ENCODE measurements at places on chromosomes 7 and 10.
A peak's percentile ranks its signal among the peaks of the same experiment; 100 is the strongest.

DNA sequence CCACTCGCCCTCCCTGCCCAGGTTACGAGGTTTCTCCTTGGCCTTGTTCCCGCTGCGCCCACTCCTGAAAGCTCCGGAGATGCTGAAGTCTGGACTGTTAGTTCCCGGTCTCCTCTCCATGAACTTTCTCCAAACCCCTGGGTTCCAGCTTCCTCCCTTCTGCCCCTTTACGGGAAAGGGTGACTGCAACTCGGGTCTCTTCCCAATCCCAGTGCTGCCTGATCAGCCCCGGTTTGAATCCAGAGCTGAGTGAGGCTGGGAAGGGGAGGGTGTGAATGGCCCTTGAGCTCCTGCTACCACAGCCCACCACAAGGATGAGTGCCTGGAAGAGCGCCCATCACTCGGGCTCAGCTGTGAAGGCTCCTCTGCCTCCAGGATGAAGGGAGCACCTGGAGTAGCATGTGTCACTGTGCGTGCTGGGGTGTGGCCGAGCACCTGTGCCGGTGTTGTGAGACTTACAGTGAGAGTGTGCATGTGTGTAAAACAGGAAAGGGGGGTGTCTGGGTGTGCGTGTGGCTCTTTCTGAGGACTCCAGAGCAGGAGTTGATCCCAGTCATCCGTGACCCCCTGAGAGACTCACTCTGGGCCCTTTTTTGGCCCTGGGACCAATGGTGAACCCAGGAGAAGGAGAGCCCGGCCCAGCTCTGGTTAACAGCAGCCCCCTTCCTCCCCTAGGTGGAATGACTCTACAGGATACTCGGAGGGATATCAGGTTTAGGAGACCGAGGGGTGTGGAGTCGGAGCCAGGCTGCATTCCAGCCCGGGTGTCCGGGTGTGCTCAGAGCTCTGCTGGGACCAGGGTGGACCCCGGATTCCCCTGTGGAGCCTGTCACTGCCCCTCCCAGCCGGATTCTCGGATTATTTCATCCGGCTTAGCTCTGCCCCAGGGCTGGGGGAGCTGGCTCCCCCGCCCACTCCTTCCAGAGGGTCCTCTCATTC is 1.1 kb upstream of the ZNF467 start:
- DNase-seq, result no peak

- no peak for DNase-seq
Observed at GRCh38 chr10:88108115-88108610, 244.7 kb downstream of the PTEN start.

DNA sequence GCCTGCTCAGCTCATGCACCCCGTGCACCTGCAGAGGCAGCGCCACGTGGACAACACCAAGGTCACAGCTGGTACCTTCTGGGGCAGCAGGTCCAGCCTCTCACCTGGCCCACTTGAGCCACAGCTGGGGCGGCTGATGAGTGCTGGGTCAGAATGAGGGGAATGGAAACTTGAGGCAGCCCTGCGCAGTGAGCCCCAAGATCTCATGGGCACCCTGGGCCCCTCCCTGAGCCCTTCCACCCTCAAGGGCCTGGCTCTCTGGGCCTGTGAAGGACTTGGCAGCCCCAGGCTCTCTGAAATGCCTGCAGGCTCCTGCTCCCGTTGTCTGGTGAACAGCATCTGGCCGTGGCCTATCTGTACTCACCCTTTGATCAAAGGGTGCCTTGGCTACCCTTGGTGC is 112.7 kb downstream of the TCERG1L start:
- DNase-seq, result peak; percentile 34

DNA sequence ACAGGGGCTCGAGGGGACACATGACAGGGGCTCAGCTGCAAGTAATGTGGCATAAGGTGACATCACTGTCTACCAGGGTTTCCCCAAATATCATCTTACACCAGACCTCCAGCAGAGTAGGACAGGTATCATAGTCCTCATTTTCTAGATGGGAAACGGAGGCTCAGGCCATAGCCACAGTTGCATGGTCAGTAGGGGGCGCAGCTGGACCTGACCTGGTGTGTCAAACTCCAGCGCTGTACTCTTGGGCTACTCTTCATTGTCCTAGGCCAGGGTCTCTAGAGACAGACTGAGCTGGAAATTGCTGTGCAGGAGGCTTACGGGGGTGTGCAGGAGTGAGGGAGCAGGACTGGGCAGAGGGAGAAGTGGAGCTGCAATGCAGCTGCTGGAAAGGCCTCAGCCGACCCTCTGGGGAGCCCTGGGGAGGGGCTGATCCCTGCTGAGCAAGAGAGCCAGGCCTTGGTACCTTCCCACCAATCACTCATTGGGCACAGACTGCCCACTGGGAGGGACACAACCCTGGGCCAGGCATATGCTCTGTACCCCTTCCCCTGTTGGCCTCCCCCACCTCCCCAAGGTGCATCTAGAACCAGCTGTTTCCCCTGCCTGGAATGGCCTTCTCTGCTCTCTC is 89.9 kb downstream of the CDH23 start:
- peak; percentile 81 for DNase-seq

DNA sequence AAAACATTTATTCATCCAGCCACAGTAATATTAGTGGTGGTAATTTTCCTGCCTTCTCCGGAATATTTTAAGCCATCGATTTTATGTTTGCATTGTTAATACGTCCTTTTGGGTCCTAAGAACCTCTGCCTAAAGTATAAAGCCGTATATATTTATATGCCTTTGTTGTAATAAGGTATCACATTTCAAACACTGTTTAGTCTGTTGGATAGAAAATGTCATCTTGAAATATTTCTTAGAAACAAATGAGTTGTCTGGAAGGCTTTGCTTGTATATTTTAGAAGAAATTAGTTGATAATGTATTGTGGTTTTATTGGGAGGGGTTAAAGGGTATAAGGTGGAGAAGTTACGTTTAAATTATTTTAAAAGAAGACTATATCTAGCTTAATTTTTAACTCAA is 11.1 kb downstream of the PRPF18 start:
- DNase-seq, result no peak

DNA sequence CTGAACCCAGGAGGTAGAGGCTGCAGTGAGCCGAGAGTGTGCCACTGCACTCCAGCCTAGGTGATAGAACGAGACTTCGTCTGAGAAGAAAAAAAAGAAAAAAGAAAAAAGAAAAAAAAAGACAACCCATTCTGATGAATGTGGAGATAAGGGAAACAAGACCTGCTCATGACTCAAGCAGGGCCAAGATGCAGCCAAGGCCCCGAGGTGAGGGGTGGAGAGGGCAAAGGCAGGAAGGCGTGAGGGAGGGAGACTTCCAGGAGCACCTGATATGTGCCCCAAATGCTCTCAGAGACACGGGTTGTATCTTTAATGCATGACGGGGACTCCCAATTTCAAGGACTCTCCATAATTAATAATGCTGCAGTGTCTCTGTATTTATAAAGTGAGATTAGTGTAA is 134.6 kb downstream of the PIP4K2A start:
- peak; percentile 55 for DNase-seq

DNA sequence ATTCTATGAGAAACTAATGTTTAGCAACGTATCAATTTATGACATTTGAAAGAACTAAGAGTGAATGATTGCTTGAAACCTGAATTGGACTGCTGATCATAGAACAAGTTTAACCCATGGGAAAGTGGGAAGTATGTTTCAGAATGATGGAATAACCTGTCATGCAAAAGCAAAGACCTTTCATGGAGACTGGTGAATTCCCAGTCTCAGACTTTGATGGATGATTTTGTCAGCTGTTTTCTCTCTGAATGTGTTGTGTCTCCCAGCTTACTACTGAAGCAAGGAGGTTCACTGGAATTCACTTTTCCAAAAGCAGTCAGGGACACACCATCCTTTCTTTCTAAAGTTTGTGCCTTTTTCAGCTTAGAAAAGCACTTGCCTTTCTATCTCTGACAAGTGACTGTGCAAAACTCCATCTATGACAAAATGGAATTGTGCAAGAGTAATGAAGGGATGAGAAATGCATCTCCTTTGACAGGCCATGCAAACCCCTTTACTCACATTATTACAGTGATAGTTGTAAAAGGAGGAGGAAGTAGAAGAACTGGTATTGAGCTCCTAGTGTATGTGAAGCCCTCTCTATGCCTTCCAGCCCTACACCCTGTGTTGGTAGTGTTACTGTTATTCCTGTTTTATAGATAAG is 176.1 kb downstream of the PRKG1 start:
- DNase-seq, result no peak

DNA sequence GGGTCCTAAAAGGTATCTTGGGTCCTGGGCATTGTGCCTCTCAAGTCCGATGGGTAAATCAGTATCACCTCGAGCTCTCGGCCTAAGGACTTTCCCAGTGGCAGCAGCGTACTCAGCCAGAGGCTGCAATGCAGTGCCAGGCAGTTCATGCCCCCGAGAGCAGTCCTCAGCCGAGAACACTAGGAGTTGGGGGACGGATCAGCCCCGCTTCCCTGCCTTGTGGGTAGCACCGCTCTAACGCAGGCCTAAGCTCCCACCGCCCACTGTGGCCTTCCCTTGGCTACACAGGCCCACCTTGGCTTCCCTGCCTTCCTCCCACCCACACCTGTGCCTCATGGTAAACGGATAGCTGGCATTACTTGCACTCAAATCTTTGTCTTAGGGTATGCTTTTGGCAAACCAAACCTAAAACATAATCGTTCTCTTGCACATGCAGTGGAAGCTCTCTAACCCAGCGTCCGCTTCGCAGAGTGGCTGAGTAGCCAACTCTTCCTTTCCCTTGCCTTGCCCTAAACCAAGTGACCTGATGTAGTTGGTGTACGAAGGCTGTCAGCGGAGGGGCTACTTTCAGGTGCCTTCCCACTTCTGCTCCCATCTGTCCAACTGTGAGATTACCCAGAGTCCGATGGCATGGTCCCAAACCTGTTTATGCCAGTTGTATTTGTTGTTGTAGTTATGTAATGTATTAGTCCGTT is 73.2 kb upstream of the CHST15 start:
- DNase-seq, result peak; percentile 22

DNA sequence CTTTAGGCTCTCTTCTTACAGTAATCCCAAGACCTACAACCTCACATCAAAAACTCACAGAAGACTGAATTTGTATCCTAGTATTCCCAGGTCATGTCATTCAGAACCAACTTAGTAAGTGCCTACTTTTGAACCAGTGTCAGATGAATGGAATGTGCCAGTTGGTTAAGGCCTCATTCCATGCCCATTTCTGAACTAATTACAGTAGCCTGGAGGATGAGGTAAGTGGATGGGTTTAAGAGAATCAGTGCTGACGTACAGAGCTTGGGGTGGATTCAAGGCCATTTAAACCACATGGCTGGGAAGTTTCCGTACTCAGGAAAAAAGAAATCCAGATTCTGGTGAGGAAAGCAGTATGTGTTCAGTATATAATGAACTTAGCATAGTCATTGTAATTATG is 21.9 kb upstream of the FOXP2 start:
- peak; percentile 70 for DNase-seq

DNA sequence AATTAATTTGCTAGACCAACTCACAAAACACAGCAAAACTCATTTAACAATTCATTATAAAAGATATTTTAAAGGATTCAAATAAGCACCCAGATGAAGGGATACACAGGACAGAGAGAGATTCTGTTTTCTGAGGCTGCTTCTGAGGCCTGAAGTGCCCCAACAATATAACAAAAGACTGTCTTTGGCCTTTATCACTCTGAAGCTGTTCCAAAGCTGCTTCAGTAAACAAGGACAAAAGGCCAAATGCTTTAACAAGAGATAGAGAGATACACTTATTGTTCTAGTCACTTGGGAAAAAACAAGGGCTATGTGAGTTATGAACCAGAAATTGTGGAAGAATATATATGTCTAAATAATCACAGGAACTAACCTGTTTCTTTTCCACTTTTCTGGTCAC is 223.7 kb downstream of the CXCL12 start:
- no peak for DNase-seq

DNA sequence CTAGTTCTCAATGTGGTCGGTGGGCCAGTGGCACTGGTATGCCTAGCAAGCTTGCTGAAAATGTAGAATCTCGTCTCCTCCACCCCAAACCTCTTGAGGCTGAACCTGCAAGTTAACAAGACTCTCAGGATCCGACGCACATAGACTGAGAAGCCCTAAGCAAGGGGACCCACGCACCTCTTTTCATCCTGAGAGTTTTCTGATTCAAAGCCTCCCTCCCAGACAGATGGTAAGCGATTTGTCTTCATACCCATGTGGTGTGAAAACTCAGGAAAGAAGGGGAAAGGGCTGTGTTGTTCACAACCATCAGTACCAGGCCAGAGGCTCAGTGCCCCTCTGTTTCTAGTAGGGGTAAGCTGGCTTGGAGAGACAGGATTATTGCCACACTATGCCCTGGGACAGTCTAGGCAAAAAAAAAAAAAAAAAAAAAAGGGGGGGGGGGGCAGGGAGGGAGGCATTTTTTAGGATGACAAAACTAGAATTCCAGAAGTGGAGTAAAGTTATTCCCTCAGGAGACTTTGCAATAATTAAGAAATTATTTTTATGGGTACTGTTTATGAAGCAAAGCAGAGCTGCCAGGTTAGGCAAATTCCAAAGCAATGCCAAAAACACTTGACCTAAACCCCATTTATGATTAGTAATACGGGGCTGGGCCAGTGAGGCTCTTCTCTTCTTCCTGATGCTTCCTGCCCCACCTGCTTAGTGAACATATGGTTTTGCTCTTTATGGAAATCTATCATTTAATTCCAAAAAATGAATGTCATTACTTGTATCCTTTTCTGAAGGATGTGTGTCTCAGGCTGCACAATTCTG is 117.6 kb upstream of the PDLIM1 start:
- no peak for DNase-seq

DNA sequence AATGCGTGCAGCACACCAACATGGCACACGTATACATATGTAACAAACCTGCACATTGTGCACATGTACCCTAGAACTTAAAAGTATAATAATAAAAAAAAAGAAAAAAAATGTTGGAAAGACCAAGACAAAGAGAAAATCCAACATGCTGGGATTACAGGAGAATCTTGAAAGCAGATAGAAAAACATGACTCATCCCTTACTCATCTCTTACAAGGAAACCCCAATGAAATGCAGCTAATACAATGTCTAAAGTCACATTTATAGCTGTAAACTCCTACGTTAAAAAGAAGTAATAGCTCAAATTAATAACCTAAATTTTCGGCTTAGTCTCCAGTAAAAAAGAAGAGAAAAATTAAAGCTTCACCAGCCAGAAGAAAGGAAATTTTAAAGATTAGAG is 47.5 kb upstream of the DGKB start:
- no peak for DNase-seq

- no peak for DNase-seq
Observed at GRCh38 chr10:95352684-95353083, 61.9 kb upstream of the PDLIM1 start.

GRCh38 chr10:79020015-79020491 is 48.7 kb upstream of the ZMIZ1 start:
- DNase-seq, result peak; percentile 77

DNA sequence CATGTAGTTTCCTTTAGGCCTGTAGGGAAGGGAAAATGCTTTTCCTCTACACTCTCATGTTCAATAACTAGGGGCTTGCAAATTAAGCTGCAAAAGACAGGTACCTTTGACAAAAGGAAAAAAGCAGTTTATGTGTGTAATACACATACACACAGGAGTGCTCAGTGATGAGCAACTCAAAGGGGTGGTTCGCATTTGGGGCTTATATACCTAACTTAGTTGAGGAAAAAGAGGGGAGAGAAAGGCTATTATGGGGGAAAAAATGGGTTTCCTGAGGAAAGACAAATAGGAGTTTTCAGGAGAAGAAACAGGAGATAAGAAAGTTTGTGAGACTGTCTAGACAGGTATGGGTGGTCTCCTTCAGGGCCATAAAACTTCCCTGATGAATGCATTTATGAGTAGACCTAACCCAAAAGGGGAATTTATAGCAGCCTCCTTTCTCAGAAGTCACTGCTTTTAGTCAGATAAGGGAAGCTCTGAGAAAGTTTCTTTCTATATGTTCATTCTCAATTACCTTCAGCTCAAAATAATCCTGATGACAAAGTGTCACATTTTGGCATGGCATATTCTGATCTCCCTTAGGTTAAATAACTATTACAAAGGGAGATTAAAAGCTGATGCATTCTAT is 55.2 kb upstream of the EZH2 start:
- no peak for DNase-seq

Data from islet precursor cell (in vitro differentiated cells).